ENCODE measurements at places on chromosomes 1 and 21. TPM values are rescaled to one million over a fixed set of nuclear protein-coding genes. Genes with fewer than 3 reads are reported as not detected.

DNA sequence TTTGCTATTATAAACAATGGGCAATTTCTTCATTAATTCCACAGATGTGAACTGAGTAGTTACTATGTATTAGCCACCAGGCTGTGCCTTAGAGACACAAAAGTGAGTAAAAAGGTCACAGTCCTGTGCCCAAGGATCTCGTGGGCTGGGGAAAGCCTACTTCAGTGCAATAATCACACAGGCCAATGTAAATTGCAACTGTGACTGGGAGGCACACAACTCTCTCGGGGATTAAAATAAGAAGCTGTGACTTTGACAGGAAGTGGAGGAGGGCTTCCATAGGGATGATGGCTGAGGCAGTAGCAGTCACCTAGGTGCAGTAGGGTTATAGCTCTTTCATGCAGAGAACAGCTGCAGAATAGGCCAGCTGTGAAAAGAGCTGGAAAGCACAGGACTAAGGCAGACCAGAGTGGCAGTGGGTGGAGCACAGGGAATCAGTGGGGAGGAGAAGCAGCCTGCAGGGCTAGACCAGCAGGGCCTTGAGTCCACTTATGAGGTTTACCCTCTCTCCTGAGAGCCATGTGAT lies 121.9 kb downstream of the MAB21L3 start:
- no peak for DNase-seq

DNA sequence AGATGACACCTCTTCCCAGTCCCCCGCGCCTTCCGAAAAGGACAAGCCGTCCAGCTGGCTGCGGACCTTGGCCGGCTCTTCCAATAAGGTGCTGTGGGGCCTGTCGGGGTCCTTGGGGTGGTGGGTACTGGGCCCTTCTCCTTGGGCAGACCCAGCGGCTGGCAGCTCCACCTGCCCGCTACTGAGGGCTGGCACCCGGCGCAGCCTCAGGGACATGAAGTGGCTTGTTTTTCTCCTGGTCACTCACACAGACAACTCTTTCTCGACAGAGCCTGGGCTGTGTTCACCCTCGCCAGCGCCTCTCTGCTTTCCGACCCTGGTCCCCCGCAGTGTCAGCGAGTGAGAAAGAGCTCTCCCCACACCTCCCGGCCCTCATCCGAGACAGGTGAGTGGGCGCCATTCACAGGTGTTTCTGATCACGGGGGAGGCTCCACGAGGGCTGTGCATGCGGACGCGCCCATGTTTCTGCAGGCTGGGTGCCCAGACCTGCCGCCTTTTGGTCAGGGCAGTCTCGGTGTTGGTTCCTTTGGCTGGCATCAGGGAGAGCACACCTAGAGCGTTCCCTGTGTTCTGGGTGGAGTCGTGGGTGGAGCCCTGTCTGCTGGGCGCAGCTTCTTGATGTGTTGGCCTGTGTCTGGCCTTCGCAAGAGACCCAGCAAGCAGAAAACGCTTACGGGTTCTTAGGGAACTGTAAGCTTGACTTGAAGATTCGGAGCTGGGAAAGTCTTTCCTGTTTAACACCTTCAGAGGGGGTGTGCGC lies 75.1 kb downstream of the SKI start:
- no peak for DNase-seq

DNA sequence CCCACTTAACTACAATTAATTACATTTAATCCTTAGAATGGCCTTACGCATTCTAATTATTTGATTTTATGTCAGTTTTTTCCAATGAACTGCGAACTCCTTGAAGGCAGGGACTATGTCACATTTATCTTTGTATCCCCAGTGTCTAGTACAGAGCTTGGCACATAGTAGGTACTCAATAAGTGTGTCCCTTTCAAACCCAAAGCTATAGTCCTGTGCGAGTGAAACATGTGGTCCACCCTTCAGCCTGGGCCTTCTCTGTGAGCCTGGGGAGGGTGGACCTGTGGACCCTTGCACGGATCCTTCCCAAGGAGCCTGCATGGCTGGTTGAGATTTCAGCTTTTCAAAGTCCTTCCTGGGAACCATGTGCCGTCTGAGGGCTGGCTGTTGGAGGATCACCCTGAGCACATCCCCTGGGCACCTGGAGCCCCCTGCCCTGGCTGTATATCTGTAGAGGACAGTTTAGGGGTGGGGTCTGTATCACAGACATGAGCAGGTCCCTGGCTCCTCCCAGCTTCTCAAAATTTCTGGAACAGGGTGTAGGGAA lies 103.1 kb downstream of the IER5 start:
- no peak for DNase-seq

DNA sequence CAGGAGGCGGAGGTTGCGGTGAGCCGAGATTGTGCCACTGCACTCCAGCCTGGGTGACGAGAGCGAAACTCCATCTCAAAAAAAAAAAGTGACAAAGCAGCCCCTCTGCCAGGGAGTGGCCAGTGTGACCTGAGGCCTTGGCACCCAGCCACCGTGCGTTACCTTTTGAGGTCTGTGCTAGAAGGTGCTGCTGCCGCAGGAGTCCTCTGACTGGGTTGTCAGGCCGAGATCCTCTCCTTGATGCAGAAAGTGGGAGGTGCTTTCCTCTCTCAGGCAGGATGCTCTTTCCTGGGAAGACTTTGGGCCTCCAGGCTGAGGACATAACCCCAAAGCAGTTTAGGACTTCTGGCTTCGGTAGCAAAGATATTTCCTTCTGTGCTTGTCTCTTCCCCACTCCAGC lies 280.5 kb upstream of the VAMP3 start:
- no peak for DNase-seq

GRCh38 chr21:27505516-27505915 lies 538.6 kb upstream of the ADAMTS5 start:
- peak; percentile 95 for DNase-seq

DNA sequence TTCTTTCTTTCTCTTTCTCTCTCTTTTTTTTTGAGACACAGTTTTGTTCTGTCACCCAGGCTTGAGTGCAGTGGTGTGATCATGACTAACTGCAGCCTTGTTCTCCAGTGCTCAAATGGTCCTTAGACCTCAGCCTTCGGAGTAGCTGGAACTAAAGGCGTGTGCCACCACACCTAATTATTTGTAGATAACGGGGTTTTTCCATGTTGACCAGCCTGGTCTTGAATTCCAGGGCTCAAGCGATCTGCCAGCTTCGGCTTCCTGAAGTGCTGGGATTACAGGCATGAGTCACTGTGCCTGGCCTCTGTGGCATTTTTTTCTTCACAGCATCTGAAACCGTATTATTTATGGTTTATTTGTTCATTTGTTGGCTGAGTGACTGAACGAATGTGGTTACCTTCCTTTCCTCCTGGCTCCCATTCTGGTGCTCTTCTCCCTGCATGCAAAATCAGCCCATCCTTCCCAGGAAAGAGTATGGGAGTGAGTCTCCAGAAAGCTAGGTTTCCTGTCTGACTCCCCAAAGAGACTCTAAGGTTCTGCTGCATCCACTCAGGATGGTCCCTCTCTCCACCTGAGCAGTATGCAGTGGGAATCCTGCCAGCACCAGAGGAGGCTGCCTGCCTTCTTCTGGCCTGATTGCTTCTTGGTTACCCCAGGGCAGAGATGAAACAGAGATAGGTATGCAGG lies 155.0 kb upstream of the BEND5 start:
- peak; percentile 6 for DNase-seq

DNA sequence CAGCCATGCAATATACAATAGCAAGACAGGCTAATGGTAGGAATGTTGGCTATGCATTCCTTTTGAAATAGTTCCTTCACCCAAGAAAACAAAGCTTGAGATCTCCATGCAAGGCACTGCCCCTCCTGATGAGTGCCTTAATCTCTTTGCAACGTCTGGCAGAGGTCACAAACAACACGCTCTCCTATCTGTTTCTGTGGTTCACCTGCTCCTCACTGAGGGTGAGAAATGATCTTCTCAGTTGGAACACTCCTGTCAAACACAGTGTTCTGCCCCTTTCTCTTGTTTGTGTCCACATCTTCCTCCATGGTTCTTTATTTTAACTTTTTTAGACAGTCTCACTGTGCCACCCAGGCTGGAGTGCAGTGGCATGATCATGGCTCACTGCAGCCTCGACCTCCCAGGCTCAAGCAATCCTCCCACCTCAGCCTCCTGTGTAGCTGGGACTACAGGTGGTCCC lies 21.2 kb upstream of the XPR1 start:
- no peak for DNase-seq

- DNase-seq = peak; percentile 12
Measured at GRCh38 chr1:183365676-183366075, 52.5 kb downstream of the NMNAT2 start.

The GJC2 gene
- 2.0 TPM for total RNA-seq

The PDC gene
- total RNA-seq = 0.27 TPM

DNA sequence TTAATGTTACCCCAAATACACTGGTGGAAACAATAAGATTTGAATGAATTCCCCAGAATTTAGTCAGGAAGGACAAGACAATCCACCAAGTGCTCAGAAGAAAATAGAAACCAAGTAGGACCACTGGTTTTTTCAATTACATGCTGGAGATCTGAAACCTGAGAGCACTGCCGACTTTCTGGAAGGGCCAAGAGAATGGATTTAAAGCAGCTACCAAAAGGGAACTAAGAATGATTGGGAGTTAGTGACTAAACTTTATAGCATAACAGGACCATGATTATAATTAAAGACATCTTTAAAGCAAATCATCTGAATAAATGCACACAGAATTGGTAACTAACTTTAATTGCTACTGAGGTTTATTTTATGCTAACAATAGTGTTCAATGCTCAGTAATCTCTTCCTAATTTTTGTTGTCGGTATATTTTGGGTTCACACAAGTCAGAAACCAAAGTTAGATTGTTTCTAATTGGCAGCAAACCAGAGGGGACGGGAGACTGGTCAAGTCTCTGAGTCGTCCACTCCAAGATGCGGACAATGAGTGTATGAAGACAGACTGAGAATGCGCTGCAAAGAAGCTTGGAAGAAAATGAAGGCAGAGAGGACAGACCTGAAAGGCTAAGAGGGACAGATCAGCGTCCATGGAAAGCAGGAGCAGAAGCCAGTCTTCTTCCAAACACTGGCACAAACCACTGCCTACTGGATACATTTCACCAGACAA lies 2.3 kb upstream of the RGS13 start:
- DNase-seq = no peak

The KCNN3 gene
- 0.09 TPM for total RNA-seq

DNA sequence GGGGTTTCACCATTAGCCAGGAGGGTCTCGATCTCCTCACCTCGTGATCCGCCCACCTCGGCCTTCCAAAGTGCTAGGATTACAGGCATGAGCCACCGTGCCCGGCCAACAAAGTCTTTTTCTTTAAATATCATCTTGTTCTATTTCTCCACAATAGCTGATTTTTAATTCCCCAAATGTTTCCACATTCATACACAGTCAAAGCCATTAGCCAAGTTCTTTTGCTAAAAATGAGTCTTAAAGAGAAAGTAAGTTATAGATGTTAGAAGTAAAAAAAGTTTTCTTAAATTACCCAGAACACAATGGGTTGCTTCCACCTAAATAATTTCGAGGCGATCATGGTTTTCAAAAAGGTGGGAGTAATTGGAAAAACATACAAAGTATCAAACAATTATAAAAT lies 30.6 kb downstream of the C2CD2 start:
- peak; percentile 46 for DNase-seq

GRCh38 chr1:21586846-21587601 lies 77.8 kb downstream of the ALPL start:
- DNase-seq = peak; percentile 78

GRCh38 chr1:224499204-224499603 lies 64.6 kb upstream of the WDR26 start:
- no peak for DNase-seq

DNA sequence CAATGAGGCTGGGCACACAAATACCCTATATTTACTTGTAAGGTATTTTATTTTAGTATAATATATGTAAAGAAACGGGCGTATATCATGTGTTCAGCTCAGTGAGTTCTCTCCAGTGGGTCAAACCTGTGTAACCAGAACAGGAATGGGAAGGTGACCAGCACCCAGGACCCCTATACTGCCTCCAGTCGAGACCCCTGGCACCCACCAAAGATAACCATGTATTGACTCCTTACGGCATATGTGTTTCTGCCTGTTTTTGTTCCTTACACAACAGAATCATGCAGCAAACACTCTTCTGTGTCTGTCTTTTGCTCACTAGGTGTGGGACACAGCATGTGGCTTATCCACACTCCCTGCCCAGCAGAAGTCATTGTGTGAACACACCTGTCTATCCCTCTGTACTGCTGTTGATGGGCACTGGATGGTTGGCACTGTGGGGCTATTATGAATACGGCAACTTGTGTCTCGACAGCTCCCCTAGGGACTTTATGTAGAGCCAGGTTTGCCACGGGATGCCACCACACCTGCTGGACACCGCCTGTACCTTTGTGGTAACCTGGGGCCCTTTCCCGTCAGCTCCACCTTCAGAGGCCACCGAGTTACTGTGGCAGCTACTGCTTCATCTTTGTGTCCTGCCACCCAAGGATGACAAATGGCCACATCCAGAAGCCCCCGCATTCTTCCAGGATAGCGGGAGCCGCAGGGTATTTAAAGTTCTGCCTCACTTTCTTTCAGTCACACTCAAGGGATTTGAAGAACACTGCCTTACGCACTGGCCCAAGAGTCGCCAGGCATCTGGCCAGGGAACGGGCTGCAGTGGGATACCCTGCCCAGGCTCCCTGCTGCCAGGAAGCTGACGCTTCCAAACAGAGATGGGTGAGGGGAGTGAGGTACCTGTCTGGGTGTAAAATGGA lies 23.5 kb upstream of the C2CD2 start:
- no peak for DNase-seq

DNA sequence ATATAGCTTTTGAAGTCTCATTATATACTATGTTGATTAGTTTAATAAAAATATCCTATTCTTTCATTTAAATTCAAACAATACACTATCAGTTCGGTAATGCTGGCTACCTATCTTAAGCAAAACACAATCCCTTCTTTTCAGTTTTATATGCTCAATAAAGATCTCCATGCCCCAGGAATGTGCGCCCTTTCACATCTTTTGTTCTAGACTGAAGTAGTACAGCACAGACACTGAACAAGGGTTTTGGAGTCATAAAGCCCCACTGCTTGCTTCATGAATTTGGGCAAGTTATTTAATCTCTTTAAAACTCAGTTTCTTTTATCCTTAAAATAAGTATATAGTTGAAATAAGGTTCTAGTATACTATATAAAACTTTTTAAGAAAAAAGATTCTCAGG lies 22.4 kb downstream of the SYDE2 start:
- DNase-seq = no peak

- no peak for DNase-seq
Measured at GRCh38 chr1:231286603-231287002, 45.6 kb downstream of the GNPAT start.

GRCh38 chr1:210487021-210487420 lies 158.3 kb downstream of the HHAT start:
- no peak for DNase-seq

The DMRTA2 gene
- total RNA-seq = 0.18 TPM

GRCh38 chr1:40939320-40940059 lies 40.0 kb upstream of the CTPS1 start:
- DNase-seq = peak; percentile 91

DNA sequence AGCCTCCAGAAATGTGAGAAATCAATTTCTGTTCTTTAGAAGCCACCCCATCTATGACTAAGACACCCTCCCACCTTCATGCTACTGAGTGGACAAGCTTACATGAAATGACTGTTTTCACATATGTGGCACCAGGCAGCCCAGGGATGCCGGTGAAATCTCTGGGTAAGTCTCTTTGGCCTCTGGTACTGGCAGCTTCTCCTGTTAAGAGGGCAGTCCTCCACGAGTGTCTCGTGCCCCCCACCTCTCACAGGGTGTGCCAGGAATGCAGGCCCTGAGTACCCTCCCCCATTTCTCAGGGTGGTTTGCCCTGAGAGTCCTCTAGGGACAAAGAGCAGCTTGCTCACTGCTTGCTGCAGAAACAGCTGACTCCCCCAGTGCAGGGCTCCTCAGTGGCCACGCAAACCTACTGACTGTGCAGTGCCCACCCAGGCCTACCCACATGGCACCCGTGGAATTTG lies 3.2 kb upstream of the PRXL2B start:
- DNase-seq = no peak

GRCh38 chr1:83857103-83857502 lies 141.8 kb downstream of the TTLL7 start:
- DNase-seq = peak; percentile 56

The LRRC8C gene
- total RNA-seq = 6.0 TPM

The TSACC gene
- total RNA-seq = not detected
